ENCODE measurements at places on chromosomes 12 and 14.

DNA sequence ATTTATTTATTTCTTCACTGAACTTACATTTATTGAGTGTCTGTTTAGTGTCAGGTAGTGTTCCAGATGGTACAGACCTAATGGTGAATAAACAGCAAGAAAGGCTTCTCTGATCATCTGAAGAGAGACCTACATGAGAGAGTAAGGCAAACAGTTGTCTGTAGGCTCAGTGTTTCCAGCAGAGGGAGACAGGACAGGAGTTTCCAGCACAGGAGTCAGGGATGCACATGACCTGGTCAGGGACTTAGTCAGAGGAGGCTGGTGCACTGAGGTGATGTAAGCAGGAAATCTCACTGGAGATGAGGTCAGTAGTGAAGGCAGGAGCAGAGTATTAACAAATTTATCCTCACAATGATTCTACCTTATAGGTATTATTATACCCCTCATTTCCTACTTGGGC, 233.2 kb downstream of the MDGA2 start:
- no peak for DNase-seq

DNA sequence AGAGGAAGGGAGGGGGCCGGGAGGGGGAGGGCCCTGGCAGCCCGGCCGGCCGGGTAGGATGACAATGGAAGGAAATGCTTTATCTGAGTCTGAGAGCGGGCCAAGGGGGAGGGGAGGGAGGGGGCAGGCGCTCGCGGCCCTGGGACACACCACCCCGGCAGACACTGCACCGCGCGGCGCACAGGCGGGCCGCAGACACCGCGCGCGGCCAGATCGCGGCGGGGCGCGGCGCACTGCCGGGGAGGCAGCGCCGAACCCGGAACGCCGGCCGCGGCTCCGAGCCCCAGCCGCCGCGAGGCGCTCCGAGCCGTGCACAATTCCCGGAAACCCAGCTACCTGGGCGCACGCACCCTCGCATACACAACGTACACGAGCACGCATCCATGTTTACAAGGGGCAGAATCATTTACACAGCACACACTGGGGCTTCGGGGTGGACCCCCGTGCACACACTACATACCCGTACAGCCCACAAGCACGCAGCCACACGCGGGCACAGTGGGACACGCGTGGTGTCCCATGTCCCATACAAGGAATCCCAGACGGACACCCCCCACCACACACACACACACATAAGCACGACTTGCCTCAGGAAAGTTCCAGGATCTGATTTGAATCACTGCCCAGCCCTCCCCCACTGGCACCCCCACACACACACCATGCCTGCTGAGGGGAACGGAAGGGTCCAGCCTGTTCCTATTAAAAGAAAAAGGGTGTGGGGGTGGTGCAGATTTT, at the start of gene HDAC7:
Gene HDAC7, minus strand, starts transcription at position 8 of the 735 bp plus-strand sequence. CDS start 118 bp downstream, outside the sequence.
- peak; percentile 69 for DNase-seq

DNA sequence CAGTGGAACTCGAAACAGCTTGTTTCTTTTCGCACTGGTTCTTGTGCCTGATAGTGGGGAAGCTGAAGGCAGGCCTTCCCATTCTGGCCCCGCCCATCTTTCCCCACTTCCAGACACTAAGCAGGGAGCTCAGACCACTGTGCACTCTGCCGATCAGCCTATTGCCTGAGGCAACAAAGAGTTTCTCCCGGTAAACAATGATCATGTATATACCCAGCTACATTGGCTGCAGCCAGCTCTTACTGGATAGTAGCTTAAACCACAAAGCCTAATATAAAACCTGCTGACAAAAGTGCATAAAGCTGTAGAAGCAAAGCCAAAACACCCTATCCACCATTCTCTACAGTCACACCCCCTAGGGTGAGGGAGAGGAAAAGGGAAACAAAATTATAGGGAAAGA, 24.7 kb upstream of the GLIPR1 start:
- no peak for DNase-seq

GRCh38 chr12:90836689-90837088, 118.3 kb downstream of the CCER1 start:
- DNase-seq = no peak

DNA sequence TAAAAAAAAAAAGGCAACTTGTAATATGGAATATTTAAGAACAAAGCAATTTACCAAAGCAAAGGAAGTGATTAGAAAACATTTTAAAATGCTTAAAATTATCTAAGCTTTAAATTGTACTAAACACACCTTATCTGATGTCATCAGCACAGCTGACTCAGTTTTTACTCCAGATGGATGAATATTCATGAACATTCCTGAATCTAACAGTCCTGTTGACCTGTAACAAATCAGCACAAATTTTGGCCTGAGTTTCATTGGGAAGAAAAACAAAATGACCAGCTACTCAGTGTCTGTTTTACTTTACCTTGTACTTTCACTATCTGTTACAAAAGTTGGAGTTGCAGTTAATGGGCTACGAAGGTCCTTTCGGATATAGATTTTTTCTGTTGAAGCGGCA, 16.0 kb downstream of the NR2C1 start:
- DNase-seq = no peak

DNA sequence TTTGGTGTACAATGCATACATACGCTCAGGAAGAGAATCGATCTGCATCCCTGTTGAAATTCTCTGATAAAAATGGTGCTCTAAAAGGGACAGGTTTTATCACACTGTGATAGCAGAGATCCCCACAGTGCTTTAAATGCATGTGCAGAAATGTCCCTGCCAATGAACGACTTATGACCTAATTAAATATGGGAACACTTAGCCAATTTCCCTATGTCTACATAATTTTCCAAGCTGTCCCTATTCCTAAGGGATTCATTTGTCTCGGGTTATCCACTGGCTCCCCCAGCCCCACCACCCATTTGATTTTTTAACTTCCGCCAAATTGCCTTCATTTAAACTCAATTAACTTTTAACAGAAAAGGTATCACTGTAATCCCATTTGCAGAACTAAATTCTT, 284.6 kb downstream of the TMEM132D start:
- DNase-seq = no peak

GRCh38 chr14:49919825-49920659, 27.2 kb downstream of the ARF6 start:
- no peak for DNase-seq

DNA sequence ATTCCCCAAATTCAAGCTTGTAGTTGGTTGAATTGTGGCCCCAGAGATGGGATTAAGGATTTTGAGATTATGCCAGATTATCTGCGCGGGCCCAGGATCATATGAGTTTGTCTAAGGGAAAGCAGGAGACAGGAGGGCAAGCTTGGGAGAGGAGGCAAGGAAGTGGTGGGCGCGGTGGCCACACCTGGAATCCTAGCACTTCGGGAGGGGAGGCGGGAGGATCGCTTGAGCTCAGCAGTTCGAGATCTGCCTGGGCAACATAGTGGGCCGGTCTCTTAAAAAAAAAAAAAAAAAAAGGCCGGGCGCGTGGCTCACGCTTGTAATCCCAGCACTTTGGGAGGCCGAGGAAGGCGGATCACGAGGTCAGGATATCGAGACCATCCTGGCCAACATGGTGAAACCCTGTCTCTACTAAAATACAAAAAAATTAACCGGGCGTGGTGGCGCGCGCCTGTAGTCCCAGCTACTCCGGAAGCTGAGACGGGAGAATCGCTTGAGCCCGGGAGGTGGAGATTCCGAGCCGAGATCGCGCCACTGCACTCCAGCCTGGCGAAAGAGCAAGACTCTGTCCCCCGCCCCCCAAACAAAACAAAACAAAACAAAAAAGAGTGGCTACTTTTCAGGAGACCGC, 881 bp upstream of the PUS1 start:
- DNase-seq = no peak

DNA sequence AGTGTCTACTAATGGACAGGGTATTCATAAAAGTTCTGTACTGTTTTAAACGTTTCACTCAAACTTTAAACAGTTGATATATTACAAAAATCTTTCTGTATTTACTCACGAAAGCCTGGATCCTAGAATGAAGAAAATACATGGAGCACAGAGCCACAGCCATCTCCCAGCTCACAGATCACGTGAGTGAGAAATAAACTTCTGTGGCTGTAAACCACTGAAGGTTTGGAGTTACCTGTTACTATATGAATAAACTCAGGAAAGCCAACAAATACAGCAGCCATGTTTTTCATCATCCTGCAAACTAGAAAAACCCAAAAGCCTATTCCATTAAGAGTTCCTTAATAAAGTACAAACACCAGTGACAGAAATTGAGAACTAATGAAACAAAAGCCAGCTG, 867 bp upstream of the TDG start:
- no peak for DNase-seq

GRCh38 chr12:8734873-8735381, 37.1 kb downstream of the RIMKLB start:
- DNase-seq = no peak
